ENCODE measurements at places on chromosomes 1 and 21. TPM values are rescaled to one million over a fixed set of nuclear protein-coding genes. Genes with fewer than 3 reads are reported as not detected.

The DPYD gene
- total RNA-seq = 6.3 TPM

DNA sequence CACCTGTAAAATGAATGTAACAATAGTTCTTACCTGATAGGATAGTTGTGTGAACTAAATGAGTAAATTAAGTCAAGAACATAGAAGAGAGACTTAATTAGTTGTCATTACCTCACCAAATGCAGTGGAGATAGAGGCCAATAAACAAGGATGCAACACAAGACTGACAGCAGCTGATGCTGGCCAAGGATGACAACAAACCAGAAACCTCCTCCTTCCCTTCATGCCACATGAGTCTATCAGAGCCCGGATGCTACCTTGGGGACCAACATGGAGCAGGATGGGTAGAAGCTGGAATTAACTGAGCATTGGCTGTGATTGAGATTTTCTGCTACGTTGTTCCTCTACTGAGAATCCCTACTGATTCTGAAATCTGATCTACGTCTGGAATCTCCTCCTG lies 30.3 kb upstream of the USP1 start:
- H3K4me1 ChIP-seq = no peaks in the 10 kb centered on the region
- H3K4me3 ChIP-seq = no peak overlapping the region
- H3K27ac ChIP-seq = no peak overlapping the region
- no peaks in the 10 kb centered on the region for H3K27me3 ChIP-seq
- H3K36me3 ChIP-seq = no peaks in the 10 kb centered on the region

- DNase-seq = no peak
- H3K36me3 ChIP-seq = no peaks in the 10 kb centered on the region
- no peaks in the 10 kb centered on the region for H3K4me1 ChIP-seq
- no peak overlapping the region for H3K4me3 ChIP-seq
These were observed 294.0 kb downstream of the LRRC40 start for GRCh38 chr1:69911301-69911801.

- peaks cover 7% of the 10 kb centered on the region for H3K36me3 ChIP-seq
- no peaks in the 10 kb centered on the region for H3K4me1 ChIP-seq
- no peaks in the 10 kb centered on the region for H3K27me3 ChIP-seq
These were observed 35.5 kb downstream of the VPS26C start for GRCh38 chr21:37231671-37232070.

The ITLN1 gene
- total RNA-seq = 2.6 TPM

- H3K4me1 ChIP-seq = peaks cover 17% of the 10 kb centered on the region
- no peak overlapping the region for H3K4me3 ChIP-seq
- no peaks in the 10 kb centered on the region for H3K27me3 ChIP-seq
- H3K27ac ChIP-seq = no peak overlapping the region
- no peak for DNase-seq
These were observed 16.3 kb downstream of the KIAA0040 start for GRCh38 chr1:175176246-175176645.

- H3K4me1 ChIP-seq = no peaks in the 10 kb centered on the region
- no peak overlapping the region for H3K4me3 ChIP-seq
- H3K36me3 ChIP-seq = no peaks in the 10 kb centered on the region
- H3K27ac ChIP-seq = no peak overlapping the region
- no peaks in the 10 kb centered on the region for H3K27me3 ChIP-seq
These were observed 127.8 kb downstream of the FOXD2 start for GRCh38 chr1:47565676-47566075.

The FMOD gene
- 3.6 TPM for total RNA-seq

Data from psoas muscle (tissue), 8 donors.